Iris pigment epithelial cell (primary cell): ENCODE measurements at places on chromosomes 4 and X.

DNA sequence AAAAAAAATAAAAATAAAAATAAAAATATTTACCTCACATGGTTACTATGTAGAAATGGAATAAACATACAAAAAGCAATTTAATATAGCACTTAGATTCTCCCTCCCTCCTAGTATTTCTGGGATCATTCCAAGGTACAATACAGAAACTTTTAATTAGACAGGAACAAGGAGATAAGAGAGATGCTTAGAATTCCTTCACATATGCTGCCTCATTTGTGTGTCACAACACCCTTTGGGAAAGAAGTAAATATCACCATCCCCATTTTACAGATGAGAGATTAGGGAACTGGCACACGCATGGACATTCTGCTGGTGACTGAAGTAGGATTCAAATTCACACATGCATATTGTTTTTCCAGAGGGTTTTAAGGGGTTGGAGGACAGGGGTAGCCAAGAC is 164.2 kb downstream of the APBB2 start:
- DNase-seq, result peak; percentile 21

GRCh38 chrX:150990910-150991309 is 7.8 kb downstream of the HMGB3 start:
- DNase-seq, result no peak

DNA sequence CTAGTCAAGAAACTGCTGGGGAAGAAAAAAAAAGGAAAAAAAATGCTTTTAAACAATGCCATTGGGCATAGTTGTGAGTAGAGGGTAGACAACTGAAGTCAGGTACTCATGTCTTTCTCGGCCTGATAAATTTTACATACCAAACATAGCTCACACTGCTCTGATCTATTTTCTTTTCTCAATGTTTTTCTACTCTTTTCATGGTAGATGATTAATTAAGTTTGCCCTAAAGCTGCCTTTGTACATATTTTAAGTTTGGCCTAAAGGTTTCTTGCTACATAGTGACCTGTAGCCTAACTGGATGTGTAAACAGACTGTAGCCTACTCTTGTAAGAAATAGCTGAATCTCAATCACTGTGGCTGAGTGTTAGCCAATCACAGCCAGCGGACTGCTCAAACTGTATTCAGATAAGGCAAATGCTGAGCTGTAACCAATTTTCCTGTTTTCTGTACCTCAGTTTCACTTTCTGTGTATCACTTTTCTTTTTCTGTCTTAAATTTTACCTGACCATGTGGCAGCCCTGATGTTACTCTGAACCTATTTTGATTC is 121.0 kb downstream of the PCDH10 start:
- no peak for DNase-seq

GRCh38 chr4:57044996-57045395 is 65.2 kb downstream of the IGFBP7 start:
- peak; percentile 74 for DNase-seq

GRCh38 chrX:121258545-121258944 is 211.1 kb downstream of the GLUD2 start:
- no peak for DNase-seq

DNA sequence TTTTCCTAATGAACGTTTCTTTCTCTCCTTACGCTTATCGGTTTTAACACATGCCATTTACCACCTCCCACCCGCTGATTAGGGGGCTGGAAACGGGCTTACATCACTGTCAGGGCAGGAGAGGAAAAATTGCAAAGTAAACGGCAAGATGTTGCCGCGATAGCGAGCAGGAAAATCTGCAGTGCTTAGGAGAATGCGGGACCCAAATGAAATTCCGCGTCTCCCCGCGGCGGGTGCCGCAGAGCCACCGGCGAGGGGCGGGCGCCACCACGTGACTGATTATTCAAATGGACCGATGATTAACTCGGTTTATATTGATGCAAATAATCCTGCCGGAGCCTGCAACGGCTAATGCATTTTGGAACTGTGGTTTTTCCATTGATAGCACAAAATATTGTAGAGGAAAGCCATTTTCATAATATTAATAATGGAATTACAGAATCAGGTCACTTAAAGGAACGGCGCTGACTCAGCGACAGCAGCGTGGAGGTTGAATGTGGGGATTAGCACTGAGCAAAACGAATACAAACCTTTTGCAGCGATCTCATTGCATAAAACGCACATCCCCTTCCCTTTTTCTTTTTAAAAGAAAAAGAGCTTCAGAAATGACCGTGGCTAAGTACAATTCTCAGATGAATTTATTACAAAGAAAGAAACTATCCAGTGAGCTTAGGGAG is 224.2 kb downstream of the STIM2 start:
- DNase-seq, result peak; percentile 21

- DNase-seq, result peak; percentile 21
Observed at GRCh38 chr4:184163813-184164212, 53.9 kb downstream of the ENPP6 start.

- no peak for DNase-seq
Observed at GRCh38 chr4:107467461-107467860, 252.6 kb downstream of the PAPSS1 start.

- peak; percentile 83 for DNase-seq
Observed at GRCh38 chrX:23784470-23785331, 1.7 kb downstream of the SAT1 start.

- DNase-seq, result no peak
Observed at GRCh38 chr4:2458546-2459491, 10.1 kb upstream of the RNF4 start.

DNA sequence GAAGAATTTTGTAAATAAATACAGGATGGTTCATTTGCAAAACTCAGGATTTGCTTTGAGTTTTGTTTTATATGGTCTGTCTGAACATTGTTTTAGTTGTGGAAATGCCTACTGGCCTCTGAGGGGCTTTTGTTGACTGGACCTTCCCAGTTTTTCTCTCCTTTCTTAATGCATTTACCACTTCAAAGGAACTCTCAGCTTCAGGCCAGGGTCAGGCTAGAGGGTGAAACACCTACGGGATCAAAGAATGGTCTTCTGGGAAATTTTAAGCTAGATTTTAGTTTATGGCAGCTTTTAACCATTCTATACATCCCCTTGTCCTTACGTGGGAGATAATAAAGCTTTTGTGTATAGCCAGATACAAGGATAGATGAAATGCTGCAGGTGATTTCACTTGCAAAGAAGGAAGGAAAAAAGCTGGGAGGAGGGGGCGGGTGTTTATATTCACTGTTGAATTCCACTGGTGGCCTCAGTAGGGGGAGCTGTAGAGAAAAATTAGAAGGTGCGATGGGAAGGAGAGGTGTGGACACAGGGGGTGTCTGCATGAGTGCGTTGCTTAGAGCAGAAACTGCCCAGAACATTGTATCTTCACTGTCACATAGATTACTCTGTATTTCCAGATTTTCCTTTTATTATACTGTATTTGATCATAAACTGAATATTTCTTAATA is 151.8 kb downstream of the TSPAN5 start:
- no peak for DNase-seq

- DNase-seq, result no peak
Observed at GRCh38 chr4:40000711-40001110, 23.0 kb upstream of the PDS5A start.

GRCh38 chr4:182825786-182826185 is 91.4 kb downstream of the DCTD start:
- no peak for DNase-seq

GRCh38 chr4:119748853-119749252 is 120.2 kb upstream of the PDE5A start:
- peak; percentile 20 for DNase-seq

DNA sequence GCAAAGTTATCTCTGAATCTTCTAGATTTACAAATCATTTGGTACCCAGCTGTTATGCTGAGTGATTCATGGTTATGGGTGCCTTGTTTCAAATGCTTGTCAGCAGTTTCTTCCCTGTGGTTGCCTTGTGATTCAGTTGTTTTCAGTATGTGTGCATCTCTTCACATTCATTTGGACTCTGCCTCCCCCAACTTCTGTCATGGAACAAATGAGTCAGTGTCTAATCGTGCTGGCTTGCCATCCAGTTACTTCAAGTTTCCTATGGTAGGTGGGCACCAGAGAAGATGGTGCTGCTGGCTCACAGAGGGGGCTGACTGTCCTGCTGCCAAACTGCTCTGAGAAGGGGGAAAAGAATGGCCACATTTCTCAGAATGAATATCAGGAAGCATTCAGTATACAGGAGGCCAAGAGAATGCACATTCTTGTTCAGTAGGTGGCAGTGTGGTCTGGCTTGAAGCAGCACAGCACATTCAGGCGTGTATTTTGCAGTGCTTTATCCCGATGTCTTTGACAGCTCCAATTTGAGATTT is 260.9 kb downstream of the GLUD2 start:
- DNase-seq, result peak; percentile 79

GRCh38 chrX:40474645-40475044 is 106.1 kb upstream of the ATP6AP2 start:
- no peak for DNase-seq

DNA sequence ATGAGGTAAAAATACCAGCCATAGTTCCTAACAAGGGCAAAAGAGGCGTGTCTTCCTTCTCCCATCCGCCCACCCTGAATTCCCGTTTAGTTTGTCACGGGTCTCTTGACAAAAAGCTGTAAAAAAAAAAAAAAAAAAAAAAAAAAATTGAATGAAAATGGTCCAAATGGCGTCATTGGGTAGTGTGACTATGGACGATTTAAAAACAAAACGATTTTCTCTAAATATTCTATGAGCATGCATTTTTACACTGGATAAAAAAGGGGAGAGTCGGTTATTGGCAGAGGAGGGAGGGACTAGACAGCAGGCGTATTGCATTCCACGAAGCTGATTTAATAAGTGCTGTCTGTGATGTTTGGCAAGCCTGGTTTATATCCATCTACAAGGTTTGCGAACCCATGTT is at the start of gene FAM133A:
Gene FAM133A, plus strand, starts transcription at position 338 of the 403 bp plus-strand sequence. CDS start 35,214 bp downstream, outside the sequence.
- peak; percentile 29 for DNase-seq

DNA sequence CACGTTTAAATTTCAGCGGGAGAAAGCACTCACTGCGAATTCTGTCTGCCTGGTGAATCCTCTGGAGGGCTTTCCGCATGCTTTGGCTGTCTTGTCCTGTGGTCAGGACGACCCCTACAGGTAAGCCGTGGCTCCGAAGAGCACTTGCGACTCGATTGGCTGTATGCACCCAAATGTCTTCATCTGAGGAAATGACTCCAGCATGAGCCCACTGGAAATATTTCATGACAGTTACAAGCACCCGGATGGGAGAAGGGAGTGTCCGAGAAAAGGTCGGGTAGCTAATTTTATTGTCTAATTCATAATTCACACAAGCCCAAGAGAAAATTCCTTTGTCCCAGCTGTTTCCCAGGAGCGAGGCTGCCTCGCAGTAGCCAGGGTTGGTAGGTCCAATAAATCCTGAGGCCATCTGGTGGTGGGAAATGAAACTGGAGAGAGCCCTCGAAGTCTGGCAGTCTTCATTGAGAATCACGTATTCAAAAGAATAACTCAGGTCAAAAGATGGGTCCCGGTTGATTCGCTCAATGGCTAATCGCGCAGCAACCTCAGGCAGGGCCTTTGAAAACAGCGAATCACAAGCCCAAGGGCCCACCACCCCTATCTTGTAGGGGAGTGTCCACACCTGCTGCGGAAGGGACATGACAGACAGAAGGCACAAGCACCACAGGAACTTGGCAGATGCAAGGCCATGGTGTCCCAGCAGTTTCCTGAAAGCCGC is 6.6 kb downstream of the GUCY2F start:
- DNase-seq, result peak; percentile 40

DNA sequence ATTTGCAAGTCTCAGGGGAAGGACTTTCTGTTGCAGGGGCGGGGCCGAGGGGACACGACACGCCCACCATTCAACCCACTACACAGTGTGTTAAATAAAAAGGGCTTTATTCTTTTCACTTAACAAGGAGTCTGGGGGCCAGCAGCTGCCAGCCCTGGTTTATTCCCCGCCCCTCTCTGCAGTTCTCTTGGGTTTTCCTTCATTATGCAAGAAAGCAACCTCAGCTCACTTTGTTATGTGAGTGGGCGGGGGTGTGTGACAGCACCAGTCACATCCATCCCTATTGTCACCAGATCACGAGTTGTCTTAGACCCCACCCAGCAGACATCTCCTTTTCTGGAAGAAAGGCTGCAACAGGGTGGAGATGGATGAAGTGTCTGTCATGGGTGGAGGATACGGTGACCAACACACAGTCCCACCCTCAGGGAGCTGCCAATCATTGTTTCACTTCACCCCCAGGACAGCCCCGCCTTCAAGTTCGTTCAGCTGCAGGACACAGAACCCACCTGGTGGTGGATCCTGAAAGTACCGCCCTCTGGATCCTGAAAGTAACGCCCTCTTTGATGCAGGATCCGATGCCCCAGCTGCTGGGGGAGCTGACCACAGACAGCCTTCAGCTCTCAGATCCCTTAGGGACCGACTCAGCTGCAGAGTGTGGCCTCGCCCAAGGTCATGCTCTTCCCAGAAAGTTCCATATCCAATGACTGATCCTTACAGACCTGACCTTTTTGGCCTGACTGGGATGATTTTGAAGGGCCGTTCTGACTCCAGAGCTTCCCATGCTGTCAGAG is 79.6 kb downstream of the SMIM20 start:
- DNase-seq, result no peak

- peak; percentile 63 for DNase-seq
Observed at GRCh38 chrX:16436348-16437188, 213.4 kb upstream of the S100G start.

- DNase-seq, result no peak
Observed at GRCh38 chr4:65653740-65654361, 16.4 kb downstream of the EPHA5 start.

- no peak for DNase-seq
Observed at GRCh38 chr4:150082241-150082640, 4.0 kb downstream of the DCLK2 start.

DNA sequence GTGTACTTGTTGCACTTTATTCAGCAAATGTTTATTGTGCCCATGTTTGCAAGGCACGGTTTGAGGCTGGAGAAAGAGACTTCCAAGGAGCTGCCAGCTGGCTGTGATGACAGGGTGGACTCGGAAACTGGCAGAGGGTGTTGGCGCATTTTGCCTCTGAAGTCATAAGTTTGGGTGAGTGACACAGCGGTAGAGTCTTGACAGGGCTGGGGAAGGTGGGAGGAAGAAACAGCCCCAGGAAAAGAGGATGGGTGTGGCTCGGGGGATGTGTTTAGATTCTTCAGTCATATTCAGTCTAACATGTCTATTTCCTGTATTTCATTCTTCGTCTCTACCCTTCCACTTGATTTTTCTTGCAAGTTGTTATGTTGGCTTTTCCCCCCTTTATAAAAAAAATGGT is 77.0 kb upstream of the STOX2 start:
- DNase-seq, result no peak

GRCh38 chr4:117661091-117662072 is 372.9 kb upstream of the NDST3 start:
- DNase-seq, result no peak

DNA sequence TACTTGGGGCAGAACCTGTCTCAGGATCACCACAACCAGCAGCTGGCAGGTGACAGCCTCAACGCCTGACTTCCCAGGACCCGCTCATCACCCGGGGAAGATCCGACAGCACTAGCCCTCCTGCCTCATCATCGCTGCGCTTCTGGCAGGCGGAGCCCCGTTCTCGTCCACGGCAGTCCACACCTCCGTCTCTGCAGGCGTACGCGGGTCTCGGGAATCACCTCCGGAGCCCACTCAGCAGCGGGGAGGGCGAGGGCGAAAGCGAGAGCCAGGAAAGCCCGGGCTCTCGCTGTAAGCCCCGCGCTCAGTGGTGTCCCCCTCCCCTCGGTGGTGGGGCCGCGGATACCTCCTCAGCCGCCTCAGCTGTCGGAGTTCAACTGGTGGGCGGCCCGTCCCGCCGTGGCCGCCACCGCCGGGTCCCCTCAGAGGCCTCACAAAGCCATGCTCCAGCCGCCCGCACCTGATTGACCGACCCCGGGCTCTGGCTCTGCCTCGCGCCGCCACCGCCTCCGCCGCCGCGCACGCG is 518 bp upstream of the CNKSR2 start:
- DNase-seq, result no peak

- DNase-seq, result no peak
Observed at GRCh38 chrX:68944211-68944610, 115.4 kb downstream of the EFNB1 start.
